NT2/D1 (cell line): ENCODE measurements at places on chromosomes 2 and 18.

DNA sequence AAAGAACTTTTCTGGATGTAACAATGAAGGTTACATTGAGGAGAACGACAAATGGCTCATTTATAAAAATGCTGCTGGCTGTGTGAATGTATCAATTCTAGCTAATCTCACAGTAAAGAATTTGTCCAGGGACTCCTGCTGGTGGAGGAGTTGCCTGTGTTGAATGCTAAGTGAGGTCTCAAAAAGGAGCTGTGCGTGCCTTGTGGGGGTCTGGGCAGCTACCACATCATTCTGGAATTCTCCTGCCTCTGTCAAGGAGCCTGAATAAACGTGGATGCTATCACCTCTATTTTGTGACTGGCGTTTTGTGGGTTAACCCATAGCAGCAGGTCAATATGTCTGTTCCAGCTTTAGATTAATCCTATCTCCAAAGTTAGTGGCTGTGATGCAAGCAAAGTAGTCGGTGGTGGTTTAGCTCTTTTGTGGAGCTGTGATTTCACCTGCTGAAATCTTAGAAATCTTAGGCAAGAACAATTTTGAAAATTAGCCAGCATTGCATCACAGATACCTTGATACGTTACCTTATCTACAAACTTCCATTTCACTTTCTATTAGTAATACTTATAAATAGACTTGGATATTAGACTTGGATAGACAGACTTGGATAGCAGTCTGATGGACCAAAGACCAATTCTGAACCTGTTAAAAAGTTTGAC lies 96.8 kb downstream of the MTCL1 start:
- no peak for DNase-seq

DNA sequence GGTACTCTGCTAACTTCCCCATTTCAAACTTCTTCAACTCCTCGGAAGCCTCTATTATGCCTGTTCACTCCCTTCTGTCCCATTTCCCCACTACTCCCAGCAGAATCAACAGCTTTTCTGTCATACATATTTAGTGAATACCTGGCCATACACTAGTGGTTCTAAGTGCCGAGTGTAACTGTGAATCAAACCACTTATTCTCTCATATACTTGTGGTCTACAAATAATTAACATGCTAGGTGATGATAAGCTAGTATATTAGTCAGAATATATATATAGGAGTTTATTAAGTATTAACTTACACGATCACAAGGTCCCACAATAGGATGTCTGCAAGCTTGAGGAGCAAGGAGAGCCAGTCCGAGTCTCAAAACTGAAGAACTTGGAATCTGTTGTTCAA lies 150.7 kb downstream of the CCDC102B start:
- no peak for DNase-seq

DNA sequence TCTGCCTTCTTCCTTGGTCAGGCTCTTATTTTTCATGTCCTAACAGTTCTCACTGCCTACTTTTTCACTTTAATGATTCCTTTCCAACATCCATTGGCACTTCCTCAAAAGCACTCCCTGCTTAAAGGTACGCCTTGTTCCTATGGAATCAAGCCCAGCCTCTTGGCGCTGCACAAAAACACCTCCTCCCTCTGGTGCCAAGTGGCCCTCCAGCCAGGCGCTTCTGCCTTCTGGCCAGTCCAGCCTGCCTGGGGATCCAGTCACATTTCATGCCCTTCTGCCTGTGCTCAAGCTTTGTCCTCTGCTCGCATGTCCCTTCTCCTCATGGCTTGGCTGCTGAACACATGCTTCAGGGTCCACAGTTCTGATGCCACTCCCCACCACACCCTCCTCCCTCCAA lies 6.3 kb downstream of the TPRKB start:
- DNase-seq: no peak

DNA sequence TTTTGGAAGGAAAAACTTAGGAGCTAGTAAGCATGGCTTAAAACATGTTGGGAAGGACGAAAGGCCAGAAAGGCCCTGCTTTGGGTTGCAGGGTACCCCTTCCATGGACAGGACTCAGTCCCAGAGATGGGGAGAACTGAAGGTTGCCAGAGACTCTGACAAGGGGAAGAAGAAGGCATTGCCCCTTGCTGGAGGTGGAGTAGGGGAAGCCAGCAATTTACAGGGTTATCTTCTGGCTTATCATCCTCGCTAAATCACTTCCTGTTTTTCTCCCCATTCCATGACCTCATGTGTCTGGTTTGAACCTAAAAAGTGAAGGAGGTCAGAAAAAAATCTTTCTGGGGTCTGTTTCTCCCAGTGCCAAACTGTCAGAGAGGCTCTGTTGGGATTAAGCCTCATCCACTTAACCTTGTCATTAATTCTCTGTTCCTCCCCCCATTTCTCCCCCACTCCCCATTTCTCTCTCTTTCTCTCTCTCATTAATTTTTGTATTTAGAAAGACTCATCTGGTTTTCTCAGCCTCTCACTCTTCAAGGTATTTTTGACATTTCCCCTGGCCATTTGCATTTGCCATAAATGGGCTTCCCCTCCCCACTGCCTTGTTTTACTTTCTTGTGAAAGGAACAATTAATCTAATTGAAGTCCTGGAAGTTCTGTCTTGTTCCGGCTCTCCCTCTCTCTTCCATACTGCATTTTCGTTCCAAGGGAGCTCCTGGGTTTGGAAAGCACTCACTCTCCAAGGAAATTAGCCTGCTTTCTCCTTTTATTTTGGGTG lies 17.4 kb downstream of the NRP2 start:
- no peak for DNase-seq

GRCh38 chr18:9243029-9243428 lies 91.5 kb upstream of the TWSG1 start:
- no peak for DNase-seq

DNA sequence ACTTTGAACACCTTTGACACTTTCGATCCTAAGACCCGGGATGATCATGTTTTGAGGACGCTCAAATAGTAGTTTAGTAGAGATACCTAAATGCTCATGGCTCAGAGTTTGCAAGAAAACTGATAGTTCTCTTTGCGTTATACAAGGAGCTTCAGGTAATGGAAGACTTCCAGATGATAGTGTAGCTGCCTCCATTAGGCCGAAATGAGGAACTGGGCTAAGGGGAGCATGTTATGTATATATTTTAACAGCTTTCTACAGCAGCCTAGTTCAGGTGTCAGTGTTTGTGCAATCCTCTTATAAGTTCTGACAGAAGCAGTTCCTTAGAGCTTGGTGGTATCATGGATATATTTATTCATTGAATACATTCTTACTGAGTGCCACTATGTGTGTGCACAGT lies 126.7 kb upstream of the EPC2 start:
- no peak for DNase-seq

- no peak for DNase-seq
Measured at GRCh38 chr18:58884680-58885079, 20.0 kb downstream of the ZNF532 start.

- no peak for DNase-seq
Measured at GRCh38 chr2:145617906-145618305, 1098.0 kb upstream of the ZEB2 start.

- no peak for DNase-seq
Measured at GRCh38 chr2:215885536-215885935, 127.8 kb downstream of the MREG start.

DNA sequence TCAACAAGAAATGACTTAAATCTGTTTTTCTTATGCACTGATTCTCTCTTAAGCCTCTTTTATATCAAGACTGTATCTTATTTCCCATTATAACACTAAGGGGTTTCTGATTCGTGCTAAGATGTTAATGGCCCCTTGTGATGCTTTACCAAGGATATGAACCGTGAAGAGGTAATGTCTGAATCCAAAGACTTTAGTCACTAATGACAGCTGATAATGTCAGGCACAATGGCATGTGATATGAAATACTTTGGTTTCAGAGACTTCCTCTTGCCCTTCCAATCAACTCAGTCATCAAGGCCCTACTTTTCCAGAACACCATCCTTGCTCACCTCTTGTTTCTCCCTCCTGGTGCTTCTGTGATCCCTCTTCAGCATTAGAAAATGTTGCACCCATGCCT lies 262.8 kb downstream of the KCNE4 start:
- no peak for DNase-seq

GRCh38 chr18:36012891-36013290 lies 40.4 kb downstream of the RMP24 start:
- no peak for DNase-seq

GRCh38 chr2:28664120-28664842 lies 87.3 kb upstream of the PPP1CB start:
- DNase-seq: no peak

- no peak for DNase-seq
Measured at GRCh38 chr2:232058931-232059330, 97.4 kb downstream of the DIS3L2 start.

GRCh38 chr18:5166606-5167280 lies 30.3 kb downstream of the AKAIN1 start:
- DNase-seq: no peak

DNA sequence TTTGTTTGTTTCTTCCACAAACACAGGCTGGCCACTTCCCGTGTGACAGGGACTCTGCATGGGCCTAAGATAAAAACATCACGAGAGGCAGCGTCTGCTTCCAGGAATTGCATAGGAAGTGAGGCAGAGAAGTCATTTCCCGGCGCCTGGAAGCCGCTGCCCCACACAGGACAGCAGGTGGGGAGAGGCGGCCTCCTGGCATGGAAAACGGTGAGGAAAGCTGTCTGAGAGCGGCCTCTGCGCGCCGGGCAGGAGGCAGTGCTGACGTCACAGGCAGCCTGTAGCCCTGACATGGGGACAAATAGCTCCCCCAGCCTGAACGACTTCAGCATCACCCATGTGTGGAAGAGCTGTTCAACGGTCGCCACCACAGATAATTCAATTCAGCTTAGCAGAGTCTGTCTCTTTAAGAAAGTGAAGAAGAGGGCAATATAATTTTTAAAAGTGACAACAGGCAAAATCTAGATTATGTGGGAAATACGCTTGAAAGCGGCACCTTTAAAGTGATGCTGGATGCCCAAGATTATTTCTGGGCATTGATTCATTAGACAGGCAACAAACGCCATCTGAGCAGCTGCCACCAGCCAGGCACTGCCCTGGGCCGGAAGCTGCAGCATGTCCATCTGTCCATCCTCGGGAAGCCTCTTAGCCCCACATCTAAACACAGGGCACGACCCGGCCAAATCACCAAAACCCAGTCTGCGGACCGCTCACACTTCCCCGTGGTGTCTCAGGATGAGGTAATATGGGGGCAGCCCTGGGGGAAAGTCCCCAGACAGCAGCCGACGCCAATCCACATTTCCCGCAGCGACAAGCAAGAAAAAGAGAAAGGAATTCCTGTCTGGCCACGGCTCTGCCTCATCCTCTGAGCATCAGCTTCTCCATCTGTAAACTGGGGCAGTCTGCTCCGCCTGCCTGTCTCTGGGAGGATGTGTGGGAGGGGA lies 138.9 kb downstream of the PXDN start:
- no peak for DNase-seq

DNA sequence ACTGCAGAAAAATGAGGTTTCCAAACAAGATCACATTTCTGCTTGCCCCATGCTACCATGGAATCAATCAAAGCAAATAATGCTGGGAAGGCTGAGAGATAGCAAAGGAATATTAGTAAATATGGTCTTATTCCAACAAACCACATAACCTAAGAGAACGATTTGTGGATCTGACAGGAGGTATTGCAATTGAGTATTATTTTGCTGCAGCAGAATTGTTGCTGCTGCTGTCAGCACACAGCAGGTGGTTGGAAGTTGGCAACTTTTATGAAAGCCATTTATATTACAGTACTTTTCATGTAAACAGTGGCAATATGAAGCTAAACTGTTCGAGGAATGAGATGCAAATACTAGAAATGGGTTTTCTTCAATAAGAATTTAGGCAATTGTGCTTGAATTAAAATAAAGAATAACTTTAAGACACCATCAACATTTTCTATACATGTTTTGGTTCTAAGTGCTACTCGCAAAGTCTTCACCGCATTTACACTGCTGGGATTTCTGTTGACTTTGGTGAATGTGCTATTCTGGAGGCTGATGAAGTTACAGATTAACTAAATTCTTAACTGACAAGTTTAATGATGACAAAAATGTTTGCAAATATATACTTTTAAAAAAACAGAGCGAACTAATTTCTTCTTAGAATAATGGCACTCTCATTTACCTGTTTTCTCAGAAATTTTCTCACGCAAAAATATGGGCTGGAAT lies 1285.7 kb downstream of the CNTNAP5 start:
- DNase-seq: no peak

GRCh38 chr2:148720501-148721001 lies 76.0 kb downstream of the EPC2 start:
- no peak for DNase-seq

- no peak for DNase-seq
Measured at GRCh38 chr2:160889439-160890170, 270.6 kb upstream of the TANK start.

- no peak for DNase-seq
Measured at GRCh38 chr2:11319939-11320338, 24.5 kb downstream of the ROCK2 start.
